ENCODE measurements at places on chromosomes 16 and 17.
A peak's percentile ranks its signal among the peaks of the same experiment; 100 is the strongest.

DNA sequence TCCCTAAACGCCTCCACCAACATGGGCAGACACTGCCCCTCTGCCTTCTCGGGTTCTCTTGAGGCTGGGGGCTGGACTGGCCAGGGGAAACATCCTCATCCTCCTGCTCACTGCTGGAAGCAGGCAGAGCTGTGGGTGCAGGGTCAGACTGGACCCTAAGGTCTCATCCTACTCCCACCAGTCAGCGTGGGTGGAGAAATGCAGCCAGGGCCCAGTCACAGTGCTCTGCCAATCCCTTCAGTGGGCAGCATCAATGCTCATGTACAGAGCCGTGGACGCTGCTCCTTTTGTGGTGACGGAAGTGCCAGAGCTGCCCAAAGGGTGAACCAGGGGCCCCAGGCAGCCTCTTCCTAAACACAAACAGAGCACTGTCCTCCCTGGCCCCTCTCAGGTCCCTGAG, 13.4 kb upstream of the TBX2 start:
- no peak for DNase-seq

DNA sequence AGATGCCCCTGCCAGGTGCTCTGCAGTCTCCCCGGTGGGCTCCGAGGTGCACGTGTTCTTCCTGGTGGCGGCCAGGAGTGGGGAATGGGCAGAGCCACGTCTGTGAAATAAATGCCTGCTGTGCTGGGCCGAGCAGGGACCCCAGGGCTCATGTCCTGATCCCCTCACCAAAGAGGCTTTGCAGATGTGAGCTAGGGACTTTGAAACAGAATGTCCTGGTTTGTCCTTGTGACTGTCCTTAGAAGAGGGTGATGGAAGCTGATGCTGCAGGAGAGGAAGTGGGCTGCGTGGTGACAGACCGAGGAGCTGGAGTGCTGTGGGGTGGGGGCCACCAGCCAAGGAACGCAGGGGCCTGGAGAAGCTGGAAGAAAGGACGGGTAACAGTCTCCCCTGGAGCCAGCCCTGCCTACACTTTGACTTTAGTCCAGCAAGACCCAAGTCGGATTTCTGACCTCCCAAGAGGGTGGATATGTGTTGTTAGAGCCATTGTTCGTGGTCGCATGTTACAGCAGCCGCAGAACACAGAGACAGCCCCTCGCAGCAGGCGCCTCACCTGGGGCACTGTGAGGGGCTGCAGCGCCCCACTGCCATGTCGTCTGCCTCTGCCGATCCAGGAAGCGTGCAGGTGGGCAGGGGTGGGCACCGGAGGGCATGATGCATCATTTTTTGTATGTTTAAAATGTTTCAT, 217.9 kb upstream of the CIBAR2 start:
- no peak for DNase-seq

DNA sequence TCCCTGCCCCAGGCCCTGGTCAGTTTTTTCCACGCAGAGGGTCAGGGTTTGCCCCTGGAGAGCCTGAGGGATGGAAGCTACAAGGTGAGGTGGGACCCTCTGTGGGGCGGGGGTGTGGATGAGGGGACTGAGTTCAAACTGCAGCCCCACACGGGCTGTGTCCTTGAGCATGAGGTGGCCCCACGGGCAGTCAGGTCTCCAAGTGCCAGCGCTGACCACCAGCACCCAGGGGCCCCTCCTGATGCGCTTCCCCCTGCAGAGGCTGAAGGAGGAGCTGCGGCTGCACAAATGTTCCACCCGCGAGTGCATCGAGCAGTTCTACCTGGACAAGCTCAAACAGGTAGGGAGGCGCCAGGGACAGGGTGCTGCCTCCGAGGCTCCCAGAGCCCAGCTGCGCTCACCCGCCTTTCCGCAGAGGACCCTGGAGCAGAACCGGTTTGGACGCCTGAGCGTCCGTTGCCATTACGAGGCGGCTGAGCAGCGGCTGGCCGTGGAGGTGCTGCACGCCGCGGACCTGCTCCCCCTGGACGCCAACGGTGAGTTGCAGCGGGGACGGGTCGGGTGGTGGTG, 4.3 kb downstream of the TSR3 start:
- DNase-seq, result no peak

- DNase-seq, result no peak
Measured at GRCh38 chr17:51456942-51457341, 196.6 kb downstream of the UTP18 start.

- DNase-seq, result no peak
Measured at GRCh38 chr16:10282367-10282766, 100.1 kb upstream of the GRIN2A start.

- DNase-seq, result no peak
Measured at GRCh38 chr16:79329967-79330366, 270.6 kb downstream of the MAF start.

- peak; percentile 51 for DNase-seq
Measured at GRCh38 chr16:67169642-67170167, 633 bp upstream of the NOL3 start.

Data from Daoy (cell line).